ENCODE measurements at places on chromosomes 2 and 18. TPM values are rescaled to one million over a fixed set of nuclear protein-coding genes. Genes with fewer than 3 reads are reported as not detected.
A peak's percentile ranks its signal among the peaks of the same experiment; 100 is the strongest.

DNA sequence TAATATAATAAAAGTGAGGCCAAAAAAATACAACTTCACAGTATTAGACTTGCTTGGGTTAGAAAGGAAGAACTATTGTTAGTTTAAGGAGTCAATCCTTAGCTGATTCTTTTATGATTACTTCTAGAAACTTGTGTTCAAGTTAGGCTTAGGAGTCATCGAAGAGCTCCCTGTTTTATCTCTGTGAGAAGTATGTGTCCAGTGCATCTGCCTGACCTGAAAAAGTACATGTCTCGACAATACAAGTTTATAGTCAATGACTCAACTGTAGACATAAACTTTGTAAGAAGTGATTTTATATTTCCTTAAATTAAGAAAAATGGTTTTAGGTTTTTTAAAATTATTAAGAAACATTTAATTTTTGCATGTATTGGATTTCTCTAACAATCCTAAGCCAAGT lies 571.2 kb downstream of the ZEB2 start:
- H3K36me3 ChIP-seq, result no peaks in the 10 kb centered on the region
- H3K4me1 ChIP-seq, result no peaks in the 10 kb centered on the region

Gene HK2
- 229 TPM for polyA plus RNA-seq

Gene POTEF
- polyA plus RNA-seq, result not detected

GRCh38 chr2:112181571-112182290 lies 43.5 kb downstream of the FBLN7 start:
- H3K4me3 ChIP-seq, result no peak overlapping the region
- H3K4me1 ChIP-seq, result no peaks in the 10 kb centered on the region

Gene EGR4
- polyA plus RNA-seq, result not detected

Gene ASPRV1
- polyA plus RNA-seq, result 1.2 TPM

DNA sequence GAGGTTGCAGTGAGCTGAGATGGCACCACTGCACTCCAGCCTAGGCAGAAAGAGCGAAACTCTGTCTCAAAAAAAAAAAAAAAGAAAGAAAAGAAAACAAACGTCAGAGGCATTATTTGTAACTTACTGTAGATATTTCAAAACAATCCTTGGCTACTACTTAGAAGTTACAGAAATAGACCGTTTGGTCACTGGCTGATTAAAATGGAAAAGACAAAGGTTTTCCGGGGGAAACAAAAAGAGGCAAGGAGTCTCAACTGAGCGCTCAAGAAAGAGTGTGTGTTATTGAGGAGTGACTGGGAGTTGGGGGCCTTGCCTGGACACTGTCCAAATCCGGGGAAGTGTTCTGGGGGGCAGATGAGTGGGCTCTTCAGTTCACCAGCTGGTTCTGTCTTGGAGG lies 47.6 kb downstream of the TEX44 start:
- no peak for DNase-seq
- H3K4me3 ChIP-seq, result no peak overlapping the region
- no peaks in the 10 kb centered on the region for H3K27me3 ChIP-seq
- peak overlapping the region; percentile 95 for H3K27ac ChIP-seq
- peaks cover 38% of the 10 kb centered on the region for H3K4me1 ChIP-seq
- no peaks in the 10 kb centered on the region for H3K36me3 ChIP-seq

DNA sequence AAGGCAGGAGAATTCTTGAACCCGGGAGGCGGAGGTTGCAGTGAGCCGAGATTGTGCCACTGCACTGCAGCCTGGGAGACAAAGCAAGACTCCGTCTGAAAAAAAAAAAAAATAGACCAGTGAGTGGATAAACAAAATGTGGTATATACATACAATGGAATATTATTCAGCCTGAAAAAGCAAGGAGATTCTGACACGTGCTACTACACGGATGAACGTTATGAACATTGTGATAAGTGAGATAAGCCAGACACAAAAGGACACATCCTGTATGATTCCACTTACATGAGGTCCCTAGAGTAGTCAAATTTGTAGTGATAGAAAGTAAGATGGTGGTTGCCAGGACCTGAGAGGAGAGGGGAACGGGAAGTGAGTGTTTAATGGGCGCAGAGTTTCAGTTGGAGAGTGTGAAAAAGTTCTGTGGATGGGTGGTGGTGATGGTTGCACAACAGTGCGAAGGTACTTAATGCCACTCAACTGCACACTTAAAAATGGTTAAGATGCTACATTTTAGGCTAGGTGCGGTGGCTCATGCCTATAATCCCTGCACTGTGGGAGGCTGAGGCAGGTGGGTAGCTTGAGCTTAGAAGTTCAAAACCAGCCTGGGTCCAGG lies 38.3 kb downstream of the NIFK start:
- H3K4me1 ChIP-seq, result peaks cover 11% of the 10 kb centered on the region
- H3K27me3 ChIP-seq, result no peaks in the 10 kb centered on the region
- no peak overlapping the region for H3K4me3 ChIP-seq
- H3K27ac ChIP-seq, result no peak overlapping the region

DNA sequence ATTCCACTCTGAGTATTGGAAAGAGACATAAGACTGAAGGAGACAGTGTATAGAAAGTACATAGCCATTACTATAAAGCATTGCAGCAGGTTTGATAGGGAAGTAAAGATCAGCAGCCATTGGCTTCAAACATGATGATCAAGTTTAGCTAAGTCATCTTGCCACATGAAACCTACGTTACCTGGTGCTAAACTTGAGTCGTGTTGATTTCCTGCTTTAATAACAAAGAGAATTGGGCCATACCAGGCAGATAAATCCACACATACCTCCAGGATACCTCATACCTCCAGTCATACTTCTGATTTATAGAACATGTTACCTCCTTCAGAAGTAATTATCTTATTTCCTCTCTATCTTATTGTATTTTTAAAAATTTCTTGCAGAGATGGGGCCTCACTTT lies 10.3 kb upstream of the KYNU start:
- no peak overlapping the region for H3K4me3 ChIP-seq
- no peak overlapping the region for H3K27ac ChIP-seq
- H3K4me1 ChIP-seq, result no peaks in the 10 kb centered on the region
- no peaks in the 10 kb centered on the region for H3K27me3 ChIP-seq
- DNase-seq, result no peak
- no peaks in the 10 kb centered on the region for H3K36me3 ChIP-seq

Gene IGFBP2
- 33.2 TPM for polyA plus RNA-seq

Gene UGT1A6
- polyA plus RNA-seq, result not detected

- H3K36me3 ChIP-seq, result no peaks in the 10 kb centered on the region
- peaks cover 12% of the 10 kb centered on the region for H3K4me1 ChIP-seq
- H3K27me3 ChIP-seq, result no peaks in the 10 kb centered on the region
- no peak overlapping the region for H3K27ac ChIP-seq
- DNase-seq, result no peak
- H3K4me3 ChIP-seq, result no peak overlapping the region
These were observed 267.9 kb upstream of the TNP1 start for GRCh38 chr2:217127744-217128143.

DNA sequence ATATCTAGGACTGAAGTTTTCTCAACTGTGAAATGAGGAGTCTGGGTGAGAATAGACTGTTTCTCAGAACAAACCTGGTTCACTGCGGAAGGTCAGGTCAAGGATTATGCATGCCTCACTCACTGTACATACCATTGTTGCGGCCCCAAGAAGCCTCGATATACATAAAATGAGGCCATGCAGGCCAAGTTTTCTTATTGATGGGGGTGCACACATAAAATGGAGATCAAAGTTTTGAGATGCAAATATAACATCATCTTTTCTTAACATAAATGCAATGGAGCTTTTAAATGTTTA lies 1366.1 kb upstream of the CELF4 start:
- no peaks in the 10 kb centered on the region for H3K36me3 ChIP-seq
- no peak overlapping the region for H3K4me3 ChIP-seq
- H3K27me3 ChIP-seq, result no peaks in the 10 kb centered on the region
- DNase-seq, result no peak

GRCh38 chr2:186256540-186256939 lies 229.5 kb upstream of the ZC3H15 start:
- DNase-seq, result no peak
- no peak overlapping the region for H3K27ac ChIP-seq
- no peaks in the 10 kb centered on the region for H3K4me1 ChIP-seq
- no peaks in the 10 kb centered on the region for H3K27me3 ChIP-seq

Gene SIGLEC15
- not detected for polyA plus RNA-seq

DNA sequence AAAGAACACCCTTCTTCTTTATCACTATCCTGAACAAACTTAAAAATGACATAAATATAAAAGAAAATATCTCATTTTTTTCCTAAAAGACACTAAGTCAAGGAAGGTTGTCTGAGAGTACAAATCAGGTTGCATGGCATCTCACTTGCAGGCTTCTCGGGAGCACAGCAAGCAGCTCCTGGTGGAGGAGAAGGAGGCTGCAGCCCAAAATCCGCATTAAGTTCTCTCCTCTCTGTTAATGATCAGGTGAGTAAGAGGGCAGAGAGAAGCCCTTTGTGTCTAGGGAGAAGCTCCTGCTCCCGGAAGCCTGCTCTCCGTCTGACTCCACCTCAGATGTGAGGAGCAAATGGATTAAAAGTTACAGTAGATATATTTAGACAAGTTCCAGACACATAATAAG lies 35.0 kb upstream of the DOK6 start:
- H3K4me3 ChIP-seq, result no peak overlapping the region
- H3K36me3 ChIP-seq, result no peaks in the 10 kb centered on the region
- no peak for DNase-seq
- H3K27me3 ChIP-seq, result no peaks in the 10 kb centered on the region
- H3K27ac ChIP-seq, result no peak overlapping the region

Gene NDUFS1
- 145 TPM for polyA plus RNA-seq

GRCh38 chr18:13527256-13527655 lies 199.1 kb downstream of the FAM210A start:
- H3K36me3 ChIP-seq, result no peaks in the 10 kb centered on the region
- no peak overlapping the region for H3K4me3 ChIP-seq
- no peak for DNase-seq
- peaks cover 24% of the 10 kb centered on the region for H3K4me1 ChIP-seq
- H3K27ac ChIP-seq, result no peak overlapping the region

DNA sequence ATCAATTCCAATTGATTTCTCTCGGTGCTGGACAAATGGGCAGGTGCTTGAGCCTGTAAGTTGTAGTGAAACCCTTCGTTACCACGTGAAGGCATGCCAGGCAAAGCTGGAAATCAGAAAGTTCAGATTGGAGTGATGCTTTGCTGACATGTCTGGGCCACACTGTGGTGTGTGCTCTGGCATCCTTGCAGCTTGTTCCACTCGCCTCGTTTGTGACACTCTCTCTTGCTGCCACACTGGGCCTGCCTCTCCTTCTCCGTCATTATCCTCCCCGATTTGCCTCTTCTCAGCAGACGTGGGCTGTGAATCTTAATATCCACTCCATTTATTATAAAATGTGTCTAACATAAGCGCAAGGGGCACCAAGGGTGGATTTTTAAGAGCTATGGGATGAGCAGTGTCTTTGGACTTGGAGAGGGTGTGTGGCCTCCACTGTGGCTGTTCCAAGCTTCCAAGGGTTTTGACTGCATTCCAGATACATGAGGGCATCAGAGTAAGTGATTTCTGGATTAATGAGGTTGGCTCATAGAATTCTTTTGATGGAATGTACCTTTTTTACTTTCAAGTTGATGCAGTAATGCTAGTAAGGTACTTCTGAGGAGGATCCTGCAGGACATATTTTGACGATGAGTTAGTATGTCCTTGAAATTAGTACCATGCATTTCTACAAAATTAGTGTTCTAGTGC lies 238.8 kb downstream of the TPGS2 start:
- no peaks in the 10 kb centered on the region for H3K27me3 ChIP-seq
- no peaks in the 10 kb centered on the region for H3K4me1 ChIP-seq
- no peak for DNase-seq
- H3K36me3 ChIP-seq, result no peaks in the 10 kb centered on the region
- no peak overlapping the region for H3K27ac ChIP-seq

- DNase-seq, result no peak
- no peaks in the 10 kb centered on the region for H3K4me1 ChIP-seq
- H3K4me3 ChIP-seq, result no peak overlapping the region
These were observed 30.2 kb upstream of the ROCK1 start for GRCh38 chr18:21141668-21142422.

- peak; percentile 25 for DNase-seq
- no peaks in the 10 kb centered on the region for H3K4me1 ChIP-seq
- H3K27me3 ChIP-seq, result peaks cover 5% of the 10 kb centered on the region
- no peak overlapping the region for H3K4me3 ChIP-seq
- H3K36me3 ChIP-seq, result no peaks in the 10 kb centered on the region
- no peak overlapping the region for H3K27ac ChIP-seq
These were observed 81.1 kb upstream of the OTOF start for GRCh38 chr2:26559044-26559405.

- no peak overlapping the region for H3K27ac ChIP-seq
- H3K27me3 ChIP-seq, result no peaks in the 10 kb centered on the region
- DNase-seq, result no peak
These were observed 144.4 kb downstream of the THSD7B start for GRCh38 chr2:136909777-136910176.

Gene C2orf72
- 0.03 TPM for polyA plus RNA-seq

DNA sequence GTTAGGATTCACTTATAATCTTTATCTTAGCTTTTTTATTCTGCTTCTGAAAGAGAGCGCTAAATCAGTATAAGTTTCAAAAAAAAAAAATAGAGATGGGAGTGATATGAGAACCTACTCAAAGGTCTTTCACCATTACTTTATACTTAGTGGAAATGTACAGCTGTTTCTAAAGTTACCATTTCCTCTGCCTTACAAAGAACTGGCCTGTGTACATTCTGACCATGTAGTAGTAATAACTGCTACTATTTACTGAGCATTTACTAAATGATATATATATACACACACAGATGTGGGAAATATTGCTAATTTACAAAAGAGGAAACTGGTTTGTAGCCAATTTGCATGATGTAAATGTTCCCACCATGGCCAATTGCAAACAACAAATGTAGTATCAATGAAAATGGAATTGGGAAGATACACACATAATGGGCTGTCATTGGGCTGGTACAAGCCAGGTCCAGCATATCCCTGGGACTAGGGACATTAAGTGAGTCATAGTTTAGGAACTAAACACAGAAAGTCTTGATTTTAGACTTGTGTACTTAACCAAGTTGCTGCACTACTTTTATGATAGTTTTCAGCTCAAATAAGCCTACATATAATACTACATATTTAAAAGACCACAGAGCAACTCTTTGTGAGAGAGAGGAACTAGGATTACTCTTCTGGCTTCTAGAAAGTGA lies 67.1 kb downstream of the DYNC1I2 start:
- H3K27ac ChIP-seq, result no peak overlapping the region
- no peaks in the 10 kb centered on the region for H3K4me1 ChIP-seq
- no peaks in the 10 kb centered on the region for H3K36me3 ChIP-seq
- no peak overlapping the region for H3K4me3 ChIP-seq
- H3K27me3 ChIP-seq, result no peaks in the 10 kb centered on the region

DNA sequence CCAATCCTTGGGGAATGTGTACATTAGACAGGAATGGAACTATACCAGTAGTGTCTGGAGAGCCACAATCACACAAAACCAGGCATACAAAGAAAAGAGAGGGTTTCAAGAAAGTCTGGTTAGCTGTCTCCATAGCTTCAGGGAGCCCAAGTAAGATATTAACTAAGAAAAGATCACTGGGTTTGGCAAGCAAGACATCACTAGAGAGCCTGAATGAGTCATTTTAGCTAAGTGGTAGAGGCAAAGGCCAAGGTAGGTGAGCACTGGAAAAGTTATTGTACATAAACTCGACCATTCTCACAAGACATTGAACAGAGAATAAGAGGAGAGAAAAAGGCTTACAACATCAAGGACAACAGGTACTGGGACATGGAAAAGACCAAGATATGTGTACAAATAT lies 143.8 kb upstream of the ARL4C start:
- H3K4me1 ChIP-seq, result no peaks in the 10 kb centered on the region
- H3K27ac ChIP-seq, result no peak overlapping the region
- H3K36me3 ChIP-seq, result no peaks in the 10 kb centered on the region
- H3K4me3 ChIP-seq, result no peak overlapping the region
- no peak for DNase-seq
- no peaks in the 10 kb centered on the region for H3K27me3 ChIP-seq

GRCh38 chr2:35585972-35586371 lies 769.6 kb upstream of the CRIM1 start:
- H3K27ac ChIP-seq, result no peak overlapping the region
- H3K27me3 ChIP-seq, result no peaks in the 10 kb centered on the region
- no peaks in the 10 kb centered on the region for H3K4me1 ChIP-seq
- no peaks in the 10 kb centered on the region for H3K36me3 ChIP-seq
- no peak overlapping the region for H3K4me3 ChIP-seq
- DNase-seq, result no peak

Gene SDC1
- polyA plus RNA-seq, result 0.07 TPM

Gene CDKL4
- not detected for polyA plus RNA-seq

Measured in psoas muscle (tissue), 8 donors.